ENCODE measurements at places on chromosomes 11 and 22. TPM values are rescaled to one million over a fixed set of nuclear protein-coding genes. Genes with fewer than 3 reads are reported as not detected.

- DNase-seq, result no peak
Observed at GRCh38 chr22:49327411-49328117, 500.1 kb downstream of the BRD1 start.

Gene CRYBA4
- not detected for total RNA-seq

- DNase-seq, result no peak
Observed at GRCh38 chr11:64876835-64877341, 1.5 kb downstream of the EHD1 start.

Gene OR5D18
- total RNA-seq, result not detected

- no peak for DNase-seq
Observed at GRCh38 chr22:24498824-24499223, 3.7 kb downstream of the UPB1 start.

- DNase-seq, result no peak
Observed at GRCh38 chr11:80458376-80458775, 1017.5 kb upstream of the TENM4 start.

- DNase-seq, result no peak
Observed at GRCh38 chr11:72120930-72121329, 8.4 kb upstream of the ANAPC15 start.

GRCh38 chr11:1992111-1992510 lies 5.5 kb downstream of the H19 start:
- DNase-seq, result no peak

Gene PACS1
- 109 TPM for total RNA-seq

Gene CRELD2
- total RNA-seq, result 47.9 TPM

GRCh38 chr22:47457021-47457420 lies 694.6 kb downstream of the TBC1D22A start:
- no peak for DNase-seq

DNA sequence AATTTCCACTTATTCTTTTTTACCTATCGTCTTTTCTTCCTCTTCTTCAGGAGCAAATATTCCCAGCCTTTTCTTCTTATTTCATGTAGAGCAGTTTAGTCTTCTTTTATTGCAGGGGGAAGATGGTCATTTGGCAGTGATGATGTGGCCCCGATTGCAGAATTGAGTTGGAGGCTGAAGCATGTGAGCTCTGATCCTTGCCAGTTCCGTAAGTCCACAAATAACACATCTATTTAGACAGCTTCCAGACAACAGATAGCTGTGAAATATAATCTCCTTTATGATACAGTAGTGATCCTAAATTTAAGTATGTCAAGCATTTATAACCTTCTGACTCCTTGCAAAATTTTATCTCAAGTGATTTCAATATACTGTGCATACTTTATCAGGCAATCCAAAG lies 27.5 kb downstream of the REXO2 start:
- DNase-seq, result no peak

GRCh38 chr11:12157241-12157661 lies 46.9 kb downstream of the MICAL2 start:
- DNase-seq, result peak; percentile 34

DNA sequence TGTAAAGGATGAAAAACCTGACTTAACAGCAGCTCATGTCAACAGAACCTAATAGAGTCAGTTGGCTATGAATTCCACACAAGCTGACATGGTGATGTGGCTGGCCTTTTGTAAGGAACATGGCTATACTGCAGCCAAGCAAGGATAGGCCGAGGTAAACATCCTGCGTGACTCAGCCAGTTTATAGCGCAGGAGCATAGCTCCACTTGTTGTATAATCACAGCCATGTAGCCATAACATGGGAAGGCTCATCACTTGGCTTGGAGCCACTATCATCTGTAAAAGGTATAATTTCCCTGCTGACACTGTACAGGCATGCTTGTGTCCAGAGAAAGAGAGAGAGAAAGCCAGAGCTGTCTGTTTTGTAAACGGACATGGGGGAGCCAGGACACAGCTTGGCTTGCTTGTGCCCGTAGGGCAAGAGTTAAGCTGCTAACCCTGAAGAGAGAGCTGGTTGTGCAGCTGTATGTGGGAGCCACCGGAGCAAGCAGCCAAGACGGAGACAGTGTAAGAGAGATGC lies 104.4 kb upstream of the PLET1 start:
- no peak for DNase-seq

- DNase-seq, result no peak
Observed at GRCh38 chr11:15095736-15096228, 18.9 kb upstream of the INSC start.

DNA sequence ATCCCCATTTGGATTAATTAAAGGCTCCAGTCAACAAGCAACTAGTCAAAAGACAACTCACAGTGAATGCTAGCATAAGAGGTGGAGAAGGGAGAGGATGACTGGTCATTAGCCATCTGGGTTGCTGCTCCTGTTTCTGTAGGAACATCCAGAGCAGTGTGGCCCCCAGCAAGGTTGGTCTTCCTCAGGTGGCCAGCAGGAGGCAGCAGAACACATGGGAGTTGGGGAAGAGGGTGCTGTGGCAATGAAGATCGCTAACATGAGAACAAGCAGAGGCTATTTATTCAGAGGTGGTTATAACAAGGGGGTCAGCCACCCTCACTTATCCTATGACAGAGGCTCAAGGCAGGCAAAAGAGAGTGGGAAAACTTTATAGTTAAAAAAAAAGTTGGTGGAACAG lies 21.3 kb downstream of the IZUMO1R start:
- peak; percentile 66 for DNase-seq

Gene RAB1B
- 151 TPM for total RNA-seq

GRCh38 chr11:111347002-111347722 lies 31.9 kb downstream of the POU2AF1 start:
- DNase-seq, result no peak

DNA sequence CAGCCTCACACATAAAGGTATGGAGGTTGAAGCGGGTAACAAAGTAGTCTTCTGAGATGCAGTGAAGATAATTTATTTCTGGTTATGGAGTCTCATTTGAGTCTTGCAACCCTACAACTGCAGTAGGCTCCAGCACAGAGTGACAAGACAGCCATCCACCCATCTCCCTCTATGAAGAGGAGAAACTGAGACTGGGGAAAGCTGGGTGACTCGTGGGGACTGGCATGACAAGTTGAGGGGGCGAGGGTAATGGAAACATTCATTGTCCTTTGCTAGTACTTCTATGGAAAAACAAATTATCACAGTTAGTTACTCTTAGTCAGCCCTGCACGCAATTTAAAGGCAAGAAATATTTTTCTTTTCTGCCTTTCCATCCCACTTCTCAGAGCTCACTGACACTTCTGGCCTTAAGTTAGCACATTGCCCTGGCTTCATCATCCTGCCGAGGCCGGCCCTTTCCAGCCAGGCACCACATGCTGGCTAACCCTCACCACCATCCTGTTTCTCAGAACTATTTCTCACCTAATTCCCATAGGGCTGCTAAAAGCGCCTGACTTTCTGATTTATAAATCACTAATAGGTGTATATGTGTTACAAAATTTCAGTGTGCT lies 361.1 kb downstream of the ETS1 start:
- no peak for DNase-seq

GRCh38 chr11:5090668-5091067 lies 21.3 kb downstream of the OR52E1 start:
- DNase-seq, result no peak

Gene OR5B12
- total RNA-seq, result not detected

DNA sequence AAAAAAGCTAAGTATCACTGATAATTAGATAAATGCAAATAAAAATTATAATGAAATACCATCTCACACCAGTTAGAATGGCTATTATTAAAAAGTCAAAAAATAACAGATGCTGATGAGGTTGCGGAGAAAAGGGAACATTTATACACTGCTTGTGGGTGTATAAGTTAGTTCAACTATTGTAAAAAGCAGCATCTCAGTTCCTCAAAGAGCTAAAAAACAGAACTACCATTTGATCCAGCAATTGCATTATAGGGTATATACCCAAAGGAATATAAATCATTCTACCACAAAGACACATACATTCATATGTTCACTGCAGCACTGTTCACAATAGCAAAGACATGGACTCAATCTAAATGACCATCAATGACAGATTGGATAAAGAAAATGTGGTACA lies 120.3 kb upstream of the ZBED5 start:
- DNase-seq, result no peak

DNA sequence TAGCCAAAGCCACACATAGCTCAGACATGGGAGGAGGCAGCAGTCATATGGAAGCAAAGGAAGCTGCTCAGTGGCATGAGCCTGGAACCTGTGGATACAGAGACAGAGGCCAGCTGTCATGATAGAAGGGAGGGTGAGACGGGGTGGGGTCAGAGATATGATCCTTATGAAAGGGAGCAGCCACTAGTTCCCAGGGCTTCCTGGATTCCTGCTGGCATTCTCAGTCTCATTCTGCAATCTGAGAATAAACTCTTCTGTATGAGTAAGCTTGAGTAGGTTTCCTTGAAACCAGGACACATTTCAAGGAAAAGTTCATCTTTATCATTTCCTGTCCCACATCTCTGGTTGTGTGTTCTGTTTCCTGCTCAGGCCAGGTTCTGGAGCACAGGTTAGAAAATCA lies 220.2 kb upstream of the SNX19 start:
- no peak for DNase-seq

- DNase-seq, result no peak
Observed at GRCh38 chr11:134266841-134267251, 9.3 kb upstream of the GLB1L3 start.

GRCh38 chr11:106397787-106398501 lies 320.5 kb downstream of the AASDHPPT start:
- no peak for DNase-seq

DNA sequence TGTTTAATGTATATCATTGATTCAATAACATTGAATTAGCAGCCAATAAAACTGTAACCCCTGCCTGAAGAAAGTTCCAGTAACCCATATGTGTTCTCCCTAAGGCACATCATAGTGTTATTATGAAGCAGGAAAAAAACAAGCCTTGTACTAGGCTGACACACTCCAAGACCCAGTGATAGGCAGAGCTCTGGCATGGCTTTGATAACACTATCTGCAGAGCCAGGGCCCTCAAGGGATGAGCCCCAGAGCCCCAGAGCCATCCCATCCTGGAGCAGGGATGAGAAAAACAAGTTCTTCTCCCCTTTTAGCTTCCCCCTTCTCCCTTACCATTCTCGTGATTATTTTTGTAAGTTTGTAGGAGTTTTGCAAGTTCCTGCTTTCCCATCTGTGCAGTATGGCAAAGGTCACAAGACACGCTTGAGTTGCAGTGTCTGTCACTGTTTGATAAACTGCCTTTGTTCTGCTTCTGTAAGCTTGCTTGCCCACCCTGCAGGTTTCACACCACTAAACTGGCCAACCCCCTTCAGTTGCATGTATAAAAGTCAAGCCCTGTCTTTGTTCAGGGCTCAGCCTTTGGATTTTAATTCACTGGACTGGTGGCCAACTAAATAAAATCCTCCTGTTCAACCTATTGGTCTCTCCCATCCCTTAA lies 22.3 kb upstream of the GUCY1A2 start:
- DNase-seq, result no peak

GRCh38 chr11:36509201-36509639 lies 852 bp downstream of the TRAF6 start:
- DNase-seq, result peak; percentile 15

Gene GLYAT
- not detected for total RNA-seq

Gene GVQW3
- total RNA-seq, result 5.5 TPM

GRCh38 chr11:68825571-68825970 lies 16.1 kb downstream of the CPT1A start:
- DNase-seq, result peak; percentile 50

- no peak for DNase-seq
Observed at GRCh38 chr11:114244726-114245394, 51.3 kb upstream of the NNMT start.

- no peak for DNase-seq
Observed at GRCh38 chr22:45248832-45249561, 8.3 kb upstream of the KIAA0930 start.

GRCh38 chr11:57430952-57431351 lies 4.0 kb upstream of the SLC43A3 start:
- DNase-seq, result no peak

Gene ME3
- 2.9 TPM for total RNA-seq

- DNase-seq, result no peak
Observed at GRCh38 chr11:33598426-33599069, 102.1 kb downstream of the C11orf91 start.

DNA sequence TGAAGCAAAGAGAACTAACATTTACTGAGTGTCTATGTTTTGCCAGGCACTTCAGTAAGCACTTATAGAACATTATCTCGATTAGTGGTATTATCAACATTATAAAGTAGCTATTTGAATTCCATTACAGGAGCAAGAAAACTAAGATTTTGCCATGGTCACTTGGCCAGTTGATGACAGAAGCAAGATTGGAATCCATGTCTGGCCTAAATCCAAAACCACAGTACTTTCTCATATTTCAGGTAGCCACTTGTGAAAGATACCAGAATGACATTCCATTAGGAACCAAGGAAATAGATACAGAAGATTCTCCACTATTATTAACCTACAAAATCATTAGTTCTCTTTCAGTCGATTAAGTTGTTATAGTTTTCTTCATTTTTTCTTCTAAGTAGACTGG lies 691.0 kb upstream of the API5 start:
- DNase-seq, result no peak

Gene SLC25A45
- 40.9 TPM for total RNA-seq

- no peak for DNase-seq
Observed at GRCh38 chr11:130125638-130126037, 33.9 kb upstream of the ST14 start.

DNA sequence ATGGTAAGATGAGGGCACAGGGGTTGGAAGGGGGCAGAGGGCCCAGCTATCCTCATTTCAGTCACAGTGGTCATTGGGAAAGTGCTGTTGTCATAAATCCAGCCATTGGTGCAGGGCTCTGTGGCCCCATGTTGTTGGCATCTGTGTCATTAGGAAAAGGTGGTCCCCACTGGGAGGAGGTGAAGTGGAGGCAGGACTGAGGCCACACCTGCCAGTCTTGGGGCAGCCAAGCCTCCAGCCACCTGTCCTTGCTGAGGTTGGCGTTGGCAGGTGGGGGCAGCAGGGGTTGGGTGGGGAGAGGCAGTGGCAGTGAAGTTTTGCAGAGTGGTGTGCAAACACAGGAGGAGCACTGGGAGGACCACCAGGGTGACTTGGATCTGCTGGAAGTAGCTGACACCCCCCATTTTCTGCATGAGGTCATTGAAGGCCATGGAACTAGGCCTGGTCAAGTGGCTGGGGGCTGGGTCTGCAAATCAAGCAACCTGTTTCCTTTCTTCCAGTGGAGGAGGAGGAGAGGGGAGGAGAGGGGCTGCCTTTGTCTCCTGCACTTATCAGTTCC lies 25.3 kb downstream of the SLC22A6 start:
- DNase-seq, result no peak

DNA sequence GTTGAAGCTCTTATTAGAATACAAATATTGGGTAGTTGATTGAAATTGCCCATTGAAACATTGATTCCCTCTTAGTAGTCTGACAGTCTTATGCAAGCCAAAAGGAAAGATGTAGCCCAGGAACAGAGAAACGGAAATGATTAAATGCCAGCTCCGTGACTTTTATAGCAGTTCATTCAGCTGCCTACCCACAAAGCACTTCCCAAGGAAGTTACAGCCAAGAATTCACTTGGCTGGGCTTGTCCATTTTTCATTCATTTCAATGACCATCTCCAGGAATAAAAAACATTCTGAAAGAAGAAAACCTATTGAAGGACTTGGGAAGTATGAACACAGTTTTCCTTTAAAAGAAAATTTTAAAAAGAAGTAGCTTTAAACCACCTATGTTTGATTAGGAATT lies 62.0 kb downstream of the NCAM1 start:
- DNase-seq, result no peak

Gene ANO1
- total RNA-seq, result not detected

Gene ANKK1
- total RNA-seq, result not detected

Gene PATE2
- total RNA-seq, result 0.20 TPM

- DNase-seq, result no peak
Observed at GRCh38 chr11:133239575-133239974, 292.7 kb downstream of the OPCML start.

GRCh38 chr22:29706486-29706885 lies 13.3 kb upstream of the CABP7 start:
- DNase-seq, result no peak

GRCh38 chr11:125325196-125325595 lies 160.6 kb downstream of the PKNOX2 start:
- DNase-seq, result no peak
